ENCODE measurements at places on chromosomes 7 and 10. TPM values are rescaled to one million over a fixed set of nuclear protein-coding genes. Genes with fewer than 3 reads are reported as not detected.

DNA sequence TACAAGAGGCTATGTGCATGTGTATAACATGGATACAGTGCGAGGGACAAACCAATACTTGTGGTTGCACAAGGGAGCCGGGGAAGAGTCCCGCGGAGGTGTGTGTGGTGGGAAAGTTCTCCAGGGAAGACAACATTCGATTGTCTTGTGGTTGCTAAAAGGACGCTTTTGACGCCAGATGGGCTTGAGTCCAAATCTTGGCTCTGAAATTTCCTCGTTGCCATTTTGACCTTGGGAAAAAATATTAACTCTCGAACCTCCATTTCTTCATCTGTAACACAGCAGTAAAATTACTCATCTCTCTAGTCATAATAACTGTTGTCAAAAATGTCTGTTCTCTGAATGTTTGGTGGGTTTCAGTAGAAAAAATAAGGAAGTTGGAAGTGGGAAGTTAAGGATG, 16.5 kb downstream of the PLXDC2 start:
- no peaks in the 10 kb centered on the region for H3K27me3 ChIP-seq
- no peak overlapping the region for H3K4me3 ChIP-seq
- no peak for DNase-seq
- H3K27ac ChIP-seq: no peak overlapping the region
- H3K36me3 ChIP-seq: no peaks in the 10 kb centered on the region
- no peaks in the 10 kb centered on the region for H3K4me1 ChIP-seq

DNA sequence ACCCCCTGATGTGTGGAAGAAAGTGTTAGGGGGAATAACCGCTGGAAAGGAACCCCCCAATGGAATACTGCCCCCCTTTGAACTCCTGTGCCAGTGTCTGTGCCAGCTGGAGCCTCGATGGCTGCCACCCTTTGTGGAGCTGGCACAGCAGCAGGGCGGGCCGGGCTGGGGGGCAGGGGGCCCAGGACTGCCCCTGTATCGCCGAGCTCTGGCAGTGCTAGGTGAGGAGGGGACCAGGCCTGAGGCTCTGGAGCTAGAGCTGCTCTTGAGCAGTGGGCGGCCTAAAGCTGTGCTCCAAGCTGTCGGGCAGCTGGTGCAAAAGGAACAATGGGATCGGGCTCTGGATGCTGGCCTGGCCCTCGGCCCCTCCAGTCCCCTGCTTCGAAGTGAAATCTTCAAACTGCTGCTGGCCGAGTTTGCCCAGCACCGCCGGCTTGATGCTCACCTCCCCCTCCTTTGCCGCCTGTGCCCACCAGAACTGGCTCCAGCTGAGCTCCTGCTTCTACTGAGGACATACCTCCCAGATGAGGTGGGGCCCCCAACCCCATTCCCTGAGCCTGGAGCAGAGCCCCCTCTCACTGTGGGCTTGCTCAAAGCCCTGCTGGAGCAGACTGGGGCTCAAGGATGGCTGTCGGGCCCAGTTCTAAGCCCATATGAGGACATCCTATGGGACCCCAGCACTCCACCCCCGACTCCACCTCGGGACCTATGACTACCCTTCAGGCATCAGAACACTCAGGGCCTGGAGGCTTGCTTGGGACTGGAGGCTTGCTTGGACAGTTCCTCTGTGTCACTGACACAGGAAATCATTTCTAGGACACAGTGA, 2.2 kb downstream of the HPS6 start:
- H3K36me3 ChIP-seq: no peaks in the 10 kb centered on the region
- no peaks in the 10 kb centered on the region for H3K27me3 ChIP-seq
- peaks cover 7% of the 10 kb centered on the region for H3K4me1 ChIP-seq
- DNase-seq: no peak
- H3K27ac ChIP-seq: no peak overlapping the region

DNA sequence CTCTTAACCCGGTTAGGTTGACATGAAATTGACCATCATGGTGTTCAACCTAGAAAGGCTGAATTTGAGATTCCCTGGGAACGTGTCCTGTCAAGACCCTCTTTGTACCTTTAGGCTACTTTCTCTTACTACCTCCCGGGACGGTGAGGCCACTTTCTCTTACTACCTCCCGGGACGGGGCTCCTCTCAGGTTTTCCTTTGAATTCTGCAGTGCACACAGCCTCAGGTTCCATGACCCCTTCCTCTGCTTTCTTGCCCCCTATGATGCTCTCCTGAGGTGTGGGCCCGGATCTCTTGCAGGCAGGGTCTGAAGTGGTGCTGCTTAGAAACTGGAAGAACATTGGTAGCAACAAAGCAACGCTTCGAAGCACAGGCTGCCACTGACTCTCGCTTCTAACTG, 155.3 kb downstream of the CAMK1D start:
- H3K36me3 ChIP-seq: no peaks in the 10 kb centered on the region
- H3K27ac ChIP-seq: no peak overlapping the region
- H3K27me3 ChIP-seq: no peaks in the 10 kb centered on the region
- H3K4me1 ChIP-seq: peaks cover 3% of the 10 kb centered on the region
- no peak overlapping the region for H3K4me3 ChIP-seq
- no peak for DNase-seq

SUN3 gene
- not detected for total RNA-seq

TEX36 gene
- total RNA-seq: not detected

GRCh38 chr10:122884166-122884565, 4.8 kb upstream of the FAM24B start:
- no peaks in the 10 kb centered on the region for H3K27me3 ChIP-seq
- no peaks in the 10 kb centered on the region for H3K36me3 ChIP-seq
- no peak overlapping the region for H3K27ac ChIP-seq
- DNase-seq: no peak
- no peak overlapping the region for H3K4me3 ChIP-seq
- H3K4me1 ChIP-seq: no peaks in the 10 kb centered on the region

DNA sequence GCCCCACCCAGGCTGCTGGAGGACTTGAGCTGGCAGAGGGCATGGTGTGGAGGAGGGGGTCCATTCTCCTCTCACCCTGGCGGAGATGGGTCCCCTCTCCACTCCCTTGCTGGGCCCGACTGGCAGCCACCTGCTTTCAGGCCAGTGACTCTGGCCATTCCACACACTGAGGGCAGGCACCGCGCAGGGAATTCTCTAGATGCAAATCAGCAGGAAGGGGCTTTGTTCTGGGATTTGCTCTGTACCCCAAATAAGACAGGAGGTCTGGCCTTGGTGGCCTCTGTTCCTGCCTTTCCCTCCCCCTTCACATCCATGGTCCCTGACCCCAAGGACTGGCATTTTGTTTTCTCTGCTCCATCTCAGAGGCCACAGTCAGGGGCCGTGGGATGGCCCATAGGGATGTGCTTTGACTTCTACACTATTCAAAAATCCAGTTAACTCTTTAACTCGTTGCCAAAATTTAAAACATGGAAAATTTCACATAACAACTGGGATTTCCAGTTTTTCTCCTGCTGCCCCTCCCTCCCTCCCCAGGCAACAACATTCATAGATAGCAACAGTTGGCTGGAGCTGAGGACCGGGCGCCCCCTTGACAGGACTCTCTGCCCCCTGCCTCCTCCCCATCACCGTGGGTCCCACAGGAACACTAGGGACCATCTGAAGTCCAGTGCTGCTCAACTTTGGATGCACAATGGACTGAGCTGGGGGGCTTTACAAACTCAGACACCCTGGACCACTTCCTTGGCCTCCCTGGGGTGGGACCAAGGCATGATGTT, 33.9 kb downstream of the PPIF start:
- H3K4me3 ChIP-seq: no peak overlapping the region
- H3K36me3 ChIP-seq: no peaks in the 10 kb centered on the region
- H3K27me3 ChIP-seq: peaks cover 2% of the 10 kb centered on the region
- no peak for DNase-seq
- no peak overlapping the region for H3K27ac ChIP-seq

DNA sequence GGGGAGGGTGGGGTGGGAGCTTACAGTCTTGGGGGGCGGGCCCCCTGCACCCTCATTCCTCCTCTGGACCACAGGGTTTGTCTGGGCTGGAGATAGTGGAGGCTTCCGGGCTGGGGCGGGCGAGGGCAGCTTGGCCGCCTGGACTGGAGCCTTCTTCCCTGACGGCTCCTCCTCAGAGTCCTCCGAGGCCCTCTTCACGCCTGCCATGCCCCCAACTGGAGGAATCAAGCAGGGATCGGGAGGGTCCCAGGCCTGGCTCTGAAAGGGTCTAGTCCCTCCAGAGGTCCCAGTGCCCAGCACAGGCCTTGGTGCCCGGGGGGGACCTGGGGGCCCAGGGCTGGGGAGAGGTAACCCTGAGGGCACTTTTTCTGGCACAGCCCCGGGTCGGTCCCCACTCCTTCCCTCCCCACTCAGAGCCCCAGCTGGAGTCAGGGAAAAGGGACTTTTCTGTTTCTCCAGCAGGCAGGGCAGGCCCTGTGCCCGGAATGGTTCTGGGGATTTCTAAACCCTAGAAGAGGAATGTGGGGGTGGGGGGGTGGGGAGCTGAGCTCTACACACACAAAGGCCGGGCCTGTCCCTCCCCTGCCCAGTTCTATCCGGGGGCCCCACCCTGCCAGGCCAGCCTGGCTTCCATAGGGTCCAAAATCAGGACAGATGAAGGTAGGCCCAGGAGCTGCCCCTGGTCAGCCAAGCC, 11.6 kb downstream of the MICALL2 start:
- H3K27ac ChIP-seq: no peak overlapping the region
- H3K4me1 ChIP-seq: no peaks in the 10 kb centered on the region
- DNase-seq: no peak
- no peak overlapping the region for H3K4me3 ChIP-seq
- H3K27me3 ChIP-seq: no peaks in the 10 kb centered on the region

DNA sequence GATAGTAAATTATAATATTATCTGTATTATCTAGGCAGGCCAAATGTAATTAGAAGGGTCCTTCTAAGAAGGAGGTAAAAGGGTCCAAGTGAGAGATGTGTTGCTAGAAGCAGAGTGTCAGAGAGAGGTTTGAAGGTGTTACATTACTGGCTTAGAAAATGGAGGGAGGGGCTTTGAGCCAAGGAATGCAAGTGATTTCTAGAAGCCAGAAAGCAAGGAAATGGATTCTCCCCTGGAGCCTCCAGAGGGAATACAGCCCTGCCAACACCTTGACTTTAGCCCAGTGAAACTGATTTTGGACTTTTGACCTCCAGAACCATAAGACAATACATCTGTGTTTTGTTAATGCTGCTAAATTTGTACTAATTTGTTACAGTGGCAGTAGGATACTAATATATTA, 97.9 kb upstream of the IL6 start:
- H3K27ac ChIP-seq: no peak overlapping the region
- no peak overlapping the region for H3K4me3 ChIP-seq
- H3K27me3 ChIP-seq: no peaks in the 10 kb centered on the region
- H3K36me3 ChIP-seq: no peaks in the 10 kb centered on the region

FKBP9 gene
- 6.6 TPM for total RNA-seq

GRCh38 chr7:124369310-124369709, 336.4 kb upstream of the TMEM229A start:
- H3K4me3 ChIP-seq: no peak overlapping the region
- H3K27ac ChIP-seq: no peak overlapping the region
- H3K36me3 ChIP-seq: no peaks in the 10 kb centered on the region
- no peak for DNase-seq
- H3K27me3 ChIP-seq: no peaks in the 10 kb centered on the region

SLC26A5 gene
- not detected for total RNA-seq

- DNase-seq: no peak
- no peaks in the 10 kb centered on the region for H3K4me1 ChIP-seq
- H3K27ac ChIP-seq: no peak overlapping the region
- no peaks in the 10 kb centered on the region for H3K27me3 ChIP-seq
- H3K36me3 ChIP-seq: no peaks in the 10 kb centered on the region
These were observed 14.7 kb upstream of the TOMM7 start for GRCh38 chr7:22837308-22837707.

HMX2 gene
- 19.8 TPM for total RNA-seq

GRCh38 chr10:71381611-71382010, 15.1 kb upstream of the CDH23 start:
- no peaks in the 10 kb centered on the region for H3K36me3 ChIP-seq
- no peaks in the 10 kb centered on the region for H3K27me3 ChIP-seq
- peaks cover 14% of the 10 kb centered on the region for H3K4me1 ChIP-seq
- H3K4me3 ChIP-seq: no peak overlapping the region

TRIM73 gene
- 3.6 TPM for total RNA-seq
